ENCODE measurements at places on chromosomes 1 and 21. TPM values are rescaled to one million over a fixed set of nuclear protein-coding genes. Genes with fewer than 3 reads are reported as not detected.

GRCh38 chr1:7008975-7009740, 223.9 kb downstream of the CAMTA1 start:
- H3K36me3 ChIP-seq, result no peaks in the 10 kb centered on the region
- no peaks in the 10 kb centered on the region for H3K4me1 ChIP-seq
- H3K4me3 ChIP-seq, result no peak overlapping the region
- no peak overlapping the region for H3K27ac ChIP-seq
- DNase-seq, result no peak

GRCh38 chr1:43482215-43482614, 28.5 kb upstream of the HYI start:
- H3K4me1 ChIP-seq, result no peaks in the 10 kb centered on the region
- peak overlapping the region; percentile 70 for H3K27ac ChIP-seq
- no peak overlapping the region for H3K4me3 ChIP-seq
- H3K27me3 ChIP-seq, result no peaks in the 10 kb centered on the region

GRCh38 chr1:65179148-65179547, 31.1 kb downstream of the AK4 start:
- H3K27ac ChIP-seq, result peak overlapping the region; percentile 60
- H3K4me3 ChIP-seq, result no peak overlapping the region
- peaks cover 70% of the 10 kb centered on the region for H3K4me1 ChIP-seq
- no peaks in the 10 kb centered on the region for H3K27me3 ChIP-seq
- no peaks in the 10 kb centered on the region for H3K36me3 ChIP-seq
- no peak for DNase-seq

DNA sequence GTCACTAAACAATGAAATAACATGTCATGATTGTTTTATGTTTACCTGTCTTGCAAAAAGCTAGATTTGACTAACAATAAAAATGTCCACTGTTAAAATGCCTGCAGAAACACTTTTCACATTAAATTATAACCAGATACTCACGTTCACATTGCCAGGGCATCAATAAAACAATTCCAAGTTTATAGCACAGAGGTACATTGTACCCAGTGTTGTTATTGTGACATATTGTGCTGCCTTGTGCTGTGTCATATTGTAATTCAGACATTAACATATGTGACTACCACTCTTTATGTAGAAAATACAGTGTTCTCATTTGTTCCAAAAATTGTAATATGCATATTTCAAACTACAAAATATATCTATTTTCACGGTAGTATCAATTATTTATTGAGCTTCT, 766.1 kb downstream of the NCAM2 start:
- no peak overlapping the region for H3K27ac ChIP-seq
- H3K4me3 ChIP-seq, result no peak overlapping the region

DNA sequence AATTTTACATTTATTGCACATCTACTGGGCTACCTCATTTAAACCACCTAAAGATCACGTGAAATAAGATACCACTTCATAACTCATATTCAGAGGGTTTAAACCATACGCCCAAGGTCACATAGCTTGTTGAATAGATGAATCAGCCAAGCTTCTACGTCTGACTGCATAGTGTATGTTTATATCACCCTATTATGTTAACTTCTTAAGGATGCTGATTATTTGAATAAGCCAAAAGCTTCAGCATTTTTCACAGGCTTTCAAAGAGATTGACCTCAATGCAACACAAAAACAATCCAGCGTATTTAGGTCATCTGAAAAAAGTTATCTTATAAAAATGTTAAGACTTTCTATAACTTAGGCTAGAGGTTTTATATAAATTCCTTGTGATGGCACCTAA, 373.8 kb downstream of the TGFB2 start:
- no peaks in the 10 kb centered on the region for H3K27me3 ChIP-seq
- no peaks in the 10 kb centered on the region for H3K4me1 ChIP-seq
- H3K4me3 ChIP-seq, result no peak overlapping the region
- H3K36me3 ChIP-seq, result no peaks in the 10 kb centered on the region
- DNase-seq, result no peak

DNA sequence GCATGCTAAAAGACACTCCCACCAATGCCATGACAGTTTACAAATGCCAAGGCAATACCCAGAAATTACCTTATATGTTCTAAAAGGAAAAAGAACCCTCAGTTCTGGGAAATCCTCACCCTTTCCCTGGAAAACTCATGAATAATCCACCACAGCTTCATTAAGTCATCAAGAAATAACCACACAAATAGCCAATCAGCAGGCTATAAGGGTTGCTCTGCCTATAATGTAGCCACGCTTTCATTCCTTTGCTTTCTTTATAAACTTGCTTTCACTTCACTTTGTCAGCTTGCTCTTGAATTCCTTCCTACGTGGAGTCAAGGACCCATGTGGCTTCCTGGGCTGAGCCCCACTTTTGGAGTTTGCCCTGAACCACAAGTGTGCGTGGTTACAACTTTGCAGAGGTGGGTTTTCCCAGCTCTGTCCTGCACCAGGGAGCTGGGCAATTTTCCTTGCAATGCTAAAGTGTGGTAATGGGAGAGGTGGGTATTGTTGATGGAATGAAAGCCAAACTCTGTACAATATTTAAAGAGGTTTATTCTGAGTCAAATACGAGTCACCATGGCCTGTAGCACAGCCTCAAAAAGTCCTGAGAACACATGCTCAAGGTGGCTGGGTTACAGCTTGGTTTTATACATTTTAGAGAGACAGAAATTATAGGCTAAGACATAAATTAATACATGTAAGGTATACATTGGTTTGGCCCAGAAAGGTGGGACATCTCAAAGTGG, 42.2 kb upstream of the COG2 start:
- H3K36me3 ChIP-seq, result no peaks in the 10 kb centered on the region
- no peak overlapping the region for H3K4me3 ChIP-seq
- no peaks in the 10 kb centered on the region for H3K4me1 ChIP-seq
- DNase-seq, result no peak
- H3K27me3 ChIP-seq, result no peaks in the 10 kb centered on the region

GRCh38 chr1:179971563-179972496, 17.2 kb downstream of the CEP350 start:
- H3K27me3 ChIP-seq, result no peaks in the 10 kb centered on the region
- no peak overlapping the region for H3K4me3 ChIP-seq
- H3K36me3 ChIP-seq, result no peaks in the 10 kb centered on the region
- H3K4me1 ChIP-seq, result peaks cover 30% of the 10 kb centered on the region

GRCh38 chr1:232648316-232648715, 18.4 kb upstream of the SIPA1L2 start:
- H3K4me1 ChIP-seq, result no peaks in the 10 kb centered on the region
- no peak overlapping the region for H3K4me3 ChIP-seq
- H3K27ac ChIP-seq, result no peak overlapping the region
- DNase-seq, result no peak
- no peaks in the 10 kb centered on the region for H3K36me3 ChIP-seq

DNA sequence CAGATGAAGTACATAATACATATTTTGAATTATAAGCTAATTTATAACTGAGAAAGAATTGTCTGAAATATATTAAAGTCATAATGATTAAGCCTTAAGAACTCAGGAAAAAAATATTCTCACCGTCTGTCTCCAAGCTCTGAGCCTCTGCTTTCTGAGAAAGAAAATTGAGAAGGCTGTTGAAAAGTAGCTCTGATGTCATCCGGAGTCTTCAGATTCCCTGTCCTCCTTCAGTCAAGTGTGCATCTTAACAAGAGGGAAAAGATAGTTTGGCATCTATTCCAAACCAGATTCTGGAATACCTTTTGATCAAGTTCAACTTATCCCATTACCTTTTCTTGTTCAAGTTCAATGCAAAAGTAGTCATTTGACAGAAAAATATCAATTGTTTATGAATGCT, 50.6 kb downstream of the NRIP1 start:
- H3K27ac ChIP-seq, result no peak overlapping the region
- no peak overlapping the region for H3K4me3 ChIP-seq
- no peaks in the 10 kb centered on the region for H3K36me3 ChIP-seq
- H3K4me1 ChIP-seq, result peaks cover 12% of the 10 kb centered on the region
- DNase-seq, result no peak

DNA sequence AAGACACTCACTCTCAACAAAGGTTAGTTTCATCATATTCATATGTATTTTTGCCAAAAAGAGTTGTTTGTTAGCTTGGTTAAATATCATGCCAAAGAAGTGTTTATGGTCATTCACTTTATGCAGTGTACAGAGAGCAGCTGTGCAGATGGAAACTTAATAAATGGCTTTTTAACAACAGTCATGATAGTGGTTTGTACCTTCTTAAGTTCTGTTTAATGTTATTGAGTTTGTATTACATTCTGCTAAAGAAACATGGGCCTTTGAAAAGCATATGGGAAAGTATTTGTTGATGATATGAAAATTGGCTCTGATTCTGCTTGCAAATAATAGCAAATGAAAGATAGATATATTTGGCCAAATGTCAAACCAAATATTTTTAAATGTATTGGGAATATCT, 607.3 kb downstream of the NCAM2 start:
- H3K4me3 ChIP-seq, result no peak overlapping the region
- no peaks in the 10 kb centered on the region for H3K36me3 ChIP-seq
- no peaks in the 10 kb centered on the region for H3K27me3 ChIP-seq

DNA sequence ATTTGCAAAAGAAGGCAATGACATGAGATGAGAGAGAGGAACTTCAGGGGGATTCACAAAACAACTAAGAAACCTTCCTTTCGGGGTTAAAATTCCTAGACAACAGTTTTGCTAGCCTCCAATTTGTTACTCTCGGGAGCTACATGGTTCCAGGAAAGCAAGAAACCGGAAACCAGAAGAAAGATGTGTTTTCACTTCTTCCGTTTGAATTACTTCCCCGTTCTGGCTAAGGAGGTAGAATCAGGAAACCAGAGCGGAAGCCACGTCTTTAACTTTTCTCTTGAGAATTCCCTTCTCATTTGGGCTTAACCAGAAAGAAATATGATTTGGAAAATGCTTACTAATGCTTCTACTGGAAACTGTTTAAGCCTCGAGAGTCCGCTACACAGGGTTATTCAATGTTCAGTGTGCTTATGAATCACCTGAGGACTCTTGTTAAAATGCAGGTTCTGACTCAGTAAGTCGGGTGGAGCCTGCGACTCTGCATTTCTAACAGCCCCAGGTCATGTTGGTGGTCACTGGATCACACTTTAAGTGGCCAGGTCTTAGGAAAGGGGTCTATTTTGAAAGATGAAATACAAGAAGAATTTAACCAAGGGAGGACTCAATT, 43.5 kb upstream of the MCOLN3 start:
- H3K27ac ChIP-seq, result no peak overlapping the region
- no peaks in the 10 kb centered on the region for H3K36me3 ChIP-seq
- H3K27me3 ChIP-seq, result no peaks in the 10 kb centered on the region
- H3K4me1 ChIP-seq, result no peaks in the 10 kb centered on the region
- no peak for DNase-seq
- H3K4me3 ChIP-seq, result no peak overlapping the region

DNA sequence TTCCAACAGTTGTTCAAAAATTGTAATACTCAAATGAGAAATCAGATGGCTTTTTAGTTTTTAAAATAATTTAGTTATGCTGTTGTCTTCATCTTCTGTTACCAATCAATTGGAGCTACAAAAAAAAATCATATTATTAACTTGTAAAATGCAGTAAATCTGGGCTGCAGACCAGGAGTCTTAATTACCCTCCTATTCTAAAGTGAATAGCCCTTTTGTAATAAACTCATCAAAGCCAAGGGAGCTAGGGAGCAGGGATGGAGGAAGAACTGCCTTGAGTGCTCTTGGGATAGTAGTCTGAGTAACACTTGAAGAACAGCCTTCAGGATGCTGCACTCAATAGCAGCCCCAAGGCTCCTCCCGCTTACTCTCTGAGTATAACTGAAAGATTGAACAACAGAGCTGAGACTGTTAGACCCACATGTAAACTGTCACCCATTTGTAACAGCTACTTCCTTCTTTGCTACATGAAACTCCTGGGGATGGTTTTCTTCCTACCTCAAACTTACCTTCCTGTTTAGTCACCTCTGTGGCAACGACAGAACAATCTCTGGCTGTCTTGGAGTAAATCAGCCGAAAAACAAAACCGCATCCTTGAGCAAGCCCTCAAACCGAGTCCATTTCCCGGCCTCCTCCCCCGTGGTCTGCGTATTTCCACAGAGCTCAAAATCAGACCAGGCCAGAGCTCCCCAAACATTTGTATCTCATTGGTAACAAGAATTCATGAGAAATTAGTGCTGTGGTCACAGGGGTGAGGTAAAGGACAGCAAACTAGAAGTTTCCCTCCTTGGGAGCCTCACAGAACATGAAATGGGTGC, 55.9 kb downstream of the CD58 start:
- H3K27me3 ChIP-seq, result no peaks in the 10 kb centered on the region
- peak overlapping the region; percentile 59 for H3K27ac ChIP-seq
- peaks cover 14% of the 10 kb centered on the region for H3K36me3 ChIP-seq
- peaks cover 37% of the 10 kb centered on the region for H3K4me1 ChIP-seq
- DNase-seq, result no peak

GRCh38 chr1:242243472-242243871, 244.6 kb upstream of the MAP1LC3C start:
- H3K27ac ChIP-seq, result no peak overlapping the region
- no peaks in the 10 kb centered on the region for H3K36me3 ChIP-seq
- H3K4me1 ChIP-seq, result no peaks in the 10 kb centered on the region

- H3K36me3 ChIP-seq, result peaks cover 2% of the 10 kb centered on the region
- H3K4me3 ChIP-seq, result no peak overlapping the region
Measured at GRCh38 chr1:9877962-9878361, 32.1 kb downstream of the CTNNBIP1 start.

- H3K36me3 ChIP-seq, result no peaks in the 10 kb centered on the region
- no peak for DNase-seq
- no peak overlapping the region for H3K27ac ChIP-seq
- peaks cover 30% of the 10 kb centered on the region for H3K27me3 ChIP-seq
- no peak overlapping the region for H3K4me3 ChIP-seq
Measured at GRCh38 chr1:242530761-242531160, 6.3 kb upstream of the PLD5 start.

DNA sequence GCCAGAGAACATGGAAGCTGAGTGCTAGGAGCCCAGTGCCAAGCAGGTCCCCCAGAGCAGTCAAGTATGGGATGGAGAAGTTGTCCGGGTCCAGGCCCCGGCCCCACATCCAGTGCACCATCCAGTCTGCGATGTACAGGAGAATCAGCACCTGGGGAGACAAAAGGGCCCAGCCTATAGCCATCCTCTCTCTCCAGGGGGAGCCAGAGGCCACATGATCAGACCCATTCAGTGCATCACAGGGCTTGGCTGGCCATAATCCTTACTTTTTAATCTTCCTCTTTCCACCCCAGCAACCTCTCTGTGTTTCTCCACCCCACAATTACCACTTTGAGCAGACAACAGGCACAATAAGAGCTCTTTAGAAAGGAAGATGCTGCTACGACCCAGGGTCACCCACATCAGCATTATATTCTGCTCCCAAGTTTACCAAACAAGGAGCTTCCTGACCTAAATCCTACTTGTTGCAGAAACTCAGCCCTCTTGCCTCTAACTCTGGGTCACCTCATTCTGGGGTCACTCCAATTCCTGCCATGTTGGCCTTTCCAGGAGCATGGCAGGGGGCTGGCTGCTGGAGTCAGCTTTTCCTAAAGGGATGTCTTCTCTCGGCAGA, 16.4 kb upstream of the RAB29 start:
- H3K27me3 ChIP-seq, result no peaks in the 10 kb centered on the region
- no peak overlapping the region for H3K4me3 ChIP-seq
- peak; percentile 84 for DNase-seq
- H3K4me1 ChIP-seq, result no peaks in the 10 kb centered on the region

Gene STIL
- total RNA-seq, result 5.5 TPM

Gene FCGR2B
- 2.0 TPM for total RNA-seq

Gene LRRN2
- 0.43 TPM for total RNA-seq

Gene NBL1
- total RNA-seq, result 257 TPM
